NCI-H1092 treated with DMSO at 0.1 percent for 48 hours (cell line): ENCODE measurements at places on chromosomes 4 and X.

GRCh38 chr4:111836601-111837000, 308.7 kb upstream of the FAM241A start:
- DNase-seq = no peak

GRCh38 chrX:44431194-44431593, 87.7 kb upstream of the EFHC2 start:
- DNase-seq = no peak

GRCh38 chrX:140206657-140207056, 241.3 kb upstream of the CXorf66 start:
- DNase-seq = no peak

DNA sequence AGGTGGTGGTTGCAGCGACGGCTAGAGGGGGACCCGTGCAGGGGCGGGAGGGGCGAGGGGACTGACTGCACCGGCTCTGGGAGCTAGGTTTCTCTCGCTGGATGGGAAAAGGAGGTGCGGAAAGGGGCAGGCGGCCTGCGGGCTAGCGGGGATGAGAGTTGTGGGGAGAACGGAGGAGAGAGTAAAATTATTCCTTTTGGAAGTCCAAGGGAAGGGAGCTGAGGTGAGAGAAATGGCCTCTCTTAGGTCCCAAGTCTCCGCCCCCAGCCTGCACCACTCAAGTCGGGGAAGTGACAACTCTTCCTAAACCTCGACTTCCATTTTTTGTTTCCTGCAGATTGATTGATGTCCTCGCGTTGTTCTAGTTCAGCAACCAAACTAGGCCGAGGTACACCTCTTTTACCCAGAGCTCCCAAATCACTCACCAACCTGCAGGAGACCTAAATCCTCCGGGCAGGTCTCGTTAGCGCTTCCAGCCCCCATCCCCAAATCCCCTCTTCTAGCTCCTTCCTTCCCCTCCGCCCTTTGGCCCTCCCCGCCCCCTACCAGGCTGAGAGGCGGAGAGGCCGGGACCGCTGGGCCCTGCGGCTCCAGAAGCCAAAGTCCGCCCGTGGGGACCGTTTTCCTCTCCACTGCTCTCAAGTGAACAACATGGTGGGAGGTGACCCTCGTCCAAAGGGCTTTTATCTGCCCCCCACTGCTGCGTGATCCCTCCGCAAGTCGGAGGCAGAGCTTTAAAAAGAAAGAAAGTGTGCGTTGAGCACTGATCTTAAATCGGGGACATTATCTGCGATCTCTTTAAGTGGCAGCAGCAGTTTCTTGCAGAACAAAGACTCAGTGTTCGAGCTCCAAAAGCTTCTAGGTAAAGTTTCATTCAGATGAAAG, 7.3 kb downstream of the PITX2 start:
- no peak for DNase-seq

DNA sequence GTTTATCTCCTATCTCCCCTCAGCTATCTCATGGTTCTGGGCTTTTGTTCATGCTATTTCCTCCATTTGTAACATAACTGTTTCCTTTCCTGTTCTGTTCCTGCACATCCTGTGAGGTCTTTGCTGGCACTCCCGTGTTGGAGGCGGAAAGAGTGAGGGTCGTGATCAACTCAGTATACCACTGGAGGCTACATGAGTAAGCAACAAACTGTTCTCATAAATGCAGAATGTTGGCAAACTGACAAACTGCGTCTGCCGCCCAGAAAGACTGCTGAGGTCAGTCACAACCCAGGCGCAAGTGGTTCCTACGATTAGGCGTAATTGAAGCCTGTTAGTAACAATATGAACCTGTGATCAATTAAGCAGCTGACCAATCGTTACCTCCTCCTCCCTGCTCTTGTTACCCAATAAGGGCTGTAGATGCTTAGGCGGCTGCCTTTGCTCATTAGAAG, 48.8 kb downstream of the C4orf33 start:
- no peak for DNase-seq

GRCh38 chrX:122868631-122869030, 315.4 kb upstream of the GRIA3 start:
- no peak for DNase-seq

- DNase-seq = no peak
These were observed 465.5 kb upstream of the HS3ST1 start for GRCh38 chr4:11894221-11894620.

DNA sequence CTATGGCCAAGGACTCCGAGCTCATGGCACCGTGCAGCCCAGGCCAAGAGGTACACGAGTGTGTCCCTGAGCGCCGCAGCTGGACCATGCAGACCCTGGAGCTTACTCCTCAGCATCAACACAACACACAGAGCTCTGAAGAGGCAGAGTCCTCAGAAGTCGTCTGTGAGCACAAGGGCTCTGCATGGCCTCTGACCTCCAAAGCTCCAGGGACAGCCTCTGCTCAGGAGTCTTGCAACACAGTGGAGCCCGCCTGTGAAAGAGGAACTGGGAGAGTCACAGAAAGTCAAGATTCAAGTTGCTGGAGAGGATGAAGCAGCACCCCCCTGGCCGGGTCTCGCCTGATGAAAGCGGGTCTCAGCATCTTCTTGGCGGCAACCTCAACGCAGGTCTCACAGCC, 2.9 kb downstream of the LRPAP1 start:
- no peak for DNase-seq

DNA sequence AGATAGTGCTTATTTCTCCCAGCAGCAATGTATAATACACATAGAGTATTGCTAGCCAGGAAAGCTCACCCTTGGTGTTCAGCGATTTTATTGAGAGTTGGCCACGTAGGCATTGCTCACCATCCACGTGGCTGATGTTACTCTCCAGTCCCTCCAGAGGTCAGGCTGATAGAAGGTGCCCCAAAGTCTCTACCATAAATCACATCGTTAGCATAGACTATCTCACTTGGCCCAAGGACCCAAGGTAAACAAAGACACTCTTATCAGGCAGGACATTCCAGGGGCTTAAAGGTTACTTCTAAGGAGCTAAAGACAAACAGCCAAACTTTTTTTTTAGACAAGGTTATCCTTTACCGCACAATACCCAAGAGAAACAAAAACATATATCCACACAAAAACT, 30.3 kb upstream of the RGN start:
- no peak for DNase-seq

- no peak for DNase-seq
These were observed at the start of gene HEPH for GRCh38 chrX:66163849-66164411. Gene HEPH (plus strand): TSS chrX:66164247. CDS start chrX:66170571, 6,324 bp downstream.

DNA sequence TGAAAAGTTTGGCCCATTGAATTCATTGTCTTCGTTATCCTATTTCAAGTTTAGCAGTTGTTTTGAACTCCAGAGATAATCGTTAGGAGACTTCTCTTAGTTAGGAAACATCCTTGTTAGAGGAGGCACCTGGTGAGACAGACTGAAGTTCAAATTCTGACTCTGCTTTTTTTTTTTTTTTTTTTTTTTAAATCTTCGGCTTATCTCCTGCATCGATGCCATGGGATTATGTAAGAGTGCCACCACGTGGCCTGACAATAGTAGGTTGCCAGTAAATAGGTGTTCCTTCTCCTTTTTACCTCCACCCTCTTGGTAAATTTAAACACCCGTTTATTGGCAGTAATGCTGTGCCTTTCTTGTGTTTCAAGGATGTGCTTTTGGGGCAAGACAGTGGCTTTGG, 149.3 kb downstream of the SOWAHB start:
- peak; percentile 8 for DNase-seq

DNA sequence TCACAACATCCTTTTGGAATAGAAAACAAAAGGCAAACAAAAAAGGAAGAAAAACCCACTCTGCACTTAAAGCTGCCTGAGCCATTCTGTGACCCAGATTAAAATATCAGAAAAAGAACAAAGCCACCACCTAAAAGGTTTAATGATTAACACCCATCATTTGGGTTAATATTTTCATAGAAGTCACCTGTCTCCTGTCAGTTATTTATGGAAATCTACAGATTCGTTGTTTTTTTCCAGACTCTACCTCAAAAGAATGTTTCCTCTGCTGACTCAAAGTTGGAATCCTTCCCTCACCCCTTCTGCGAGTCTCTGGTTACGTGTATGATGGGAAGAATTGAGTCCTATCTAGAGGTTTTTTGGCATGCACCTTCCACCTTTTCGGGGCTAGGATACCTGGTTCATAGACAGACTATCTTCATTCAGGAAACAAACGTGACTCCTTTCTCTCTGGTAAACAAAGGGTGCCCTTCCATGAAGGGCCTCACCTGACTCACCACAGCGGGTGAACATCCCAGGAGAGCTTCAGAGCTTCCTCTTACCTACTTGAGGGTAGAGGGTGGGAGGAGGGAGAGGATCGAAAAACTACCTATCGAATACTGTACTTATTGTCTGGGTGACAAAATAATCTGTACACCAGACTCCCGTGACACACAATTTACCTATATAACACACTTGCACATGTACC, 19.6 kb upstream of the CA5B start:
- no peak for DNase-seq

GRCh38 chr4:151259752-151260151, 17.2 kb upstream of the PRSS48 start:
- no peak for DNase-seq

DNA sequence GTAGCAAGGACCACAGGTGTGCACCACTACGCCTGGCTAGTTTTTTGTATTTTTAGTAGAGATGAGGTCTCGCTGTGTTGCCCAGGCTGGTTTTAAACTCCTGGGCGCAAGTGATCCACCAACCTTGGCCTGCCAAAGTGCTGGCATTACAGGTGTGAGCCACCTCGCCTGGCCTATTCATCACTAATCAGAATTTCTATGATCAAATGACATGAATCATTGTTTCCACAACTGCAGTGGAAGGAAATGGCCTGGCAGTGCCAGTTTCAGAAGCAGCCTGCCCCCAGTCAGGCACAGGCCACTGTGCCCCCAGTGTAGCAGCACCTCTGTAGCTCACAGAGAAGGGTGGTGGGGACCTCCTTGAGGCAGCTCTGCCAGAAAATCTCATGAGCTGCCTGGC, 66.0 kb upstream of the MSANTD1 start:
- no peak for DNase-seq

DNA sequence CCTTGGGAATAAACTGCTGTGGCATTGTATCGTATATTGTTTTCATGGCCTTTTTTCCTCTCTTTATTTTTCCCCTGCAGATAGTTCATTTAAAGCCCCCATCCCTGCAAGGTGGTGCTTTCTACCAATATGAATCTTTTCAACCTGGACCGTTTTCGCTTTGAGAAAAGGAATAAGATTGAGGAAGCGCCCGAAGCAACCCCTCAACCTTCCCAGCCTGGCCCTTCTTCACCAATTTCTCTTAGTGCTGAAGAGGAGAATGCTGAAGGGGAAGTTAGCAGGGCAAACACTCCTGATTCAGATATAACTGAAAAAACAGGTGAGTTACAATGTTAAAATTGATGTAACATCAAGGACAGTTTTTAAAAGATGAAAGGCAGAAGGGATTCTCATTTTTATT, 601 bp downstream of the SMARCAD1 start:
- DNase-seq = no peak

DNA sequence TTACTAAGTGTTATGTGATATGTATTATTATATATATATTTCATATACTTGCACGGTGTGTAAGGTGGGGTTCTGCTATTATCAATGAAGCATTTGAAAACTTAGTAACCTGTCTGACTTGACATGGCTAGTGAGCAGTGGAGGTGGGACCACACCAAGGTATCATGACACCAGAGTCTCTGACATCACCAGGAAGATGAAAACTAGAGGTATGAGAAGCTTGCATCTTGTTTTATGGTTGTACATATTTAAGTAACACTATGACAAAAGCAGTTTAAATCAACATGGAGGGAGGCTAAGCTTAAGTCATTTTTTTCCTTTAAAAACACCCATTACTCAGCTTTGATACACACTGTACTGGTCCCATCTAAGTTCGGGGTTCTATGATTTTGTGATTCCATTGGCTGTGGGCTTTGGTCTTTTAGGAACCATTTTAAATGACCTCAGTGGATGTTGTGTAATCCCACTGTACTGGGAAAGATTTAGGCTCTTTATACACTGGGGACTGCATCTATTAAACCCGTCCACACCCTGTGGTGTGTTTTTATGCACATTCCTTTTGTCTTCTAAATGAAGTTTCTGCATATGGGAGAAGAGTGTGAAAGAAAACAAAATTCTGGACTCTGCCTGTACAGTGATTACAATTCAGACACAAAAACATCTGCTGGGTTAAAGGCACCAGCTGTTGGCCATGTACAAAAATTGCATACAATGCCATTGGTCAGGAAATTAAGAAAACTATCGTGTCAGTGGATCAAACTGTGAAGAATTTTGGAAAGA, 570.6 kb downstream of the SPRY1 start:
- DNase-seq = no peak

DNA sequence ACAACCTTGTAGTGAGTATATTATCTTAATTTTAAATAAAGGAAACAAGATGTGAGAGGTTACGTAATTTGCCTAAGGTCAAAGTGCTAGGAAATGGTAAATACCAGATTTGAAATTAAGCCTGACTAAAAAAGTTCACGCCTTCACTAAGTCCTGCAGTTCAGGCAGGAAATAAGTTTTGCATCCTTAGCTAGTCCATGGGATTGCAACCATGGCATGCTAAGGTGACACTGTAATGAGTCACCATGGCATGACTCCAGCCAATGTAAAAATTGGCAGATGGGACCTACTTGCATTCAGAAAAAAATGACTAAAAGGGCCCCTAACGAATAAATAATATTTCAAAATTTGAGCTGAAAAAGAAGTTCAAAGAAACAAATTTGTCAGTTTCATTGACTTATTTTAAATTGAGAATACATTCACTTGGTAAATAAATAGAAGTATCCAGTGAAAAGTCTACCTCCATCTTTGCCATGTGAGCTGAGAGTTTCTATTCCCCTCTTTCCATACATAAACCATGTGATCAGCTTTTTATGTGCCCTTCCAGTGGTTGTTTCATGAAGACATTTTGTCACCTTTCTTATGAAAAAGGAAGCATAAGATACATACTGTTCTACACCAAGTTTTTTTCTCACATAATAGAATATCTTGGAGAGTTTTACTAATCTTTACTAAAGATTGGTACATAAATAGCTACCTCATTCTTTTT, 72.4 kb downstream of the ANKRD50 start:
- no peak for DNase-seq

DNA sequence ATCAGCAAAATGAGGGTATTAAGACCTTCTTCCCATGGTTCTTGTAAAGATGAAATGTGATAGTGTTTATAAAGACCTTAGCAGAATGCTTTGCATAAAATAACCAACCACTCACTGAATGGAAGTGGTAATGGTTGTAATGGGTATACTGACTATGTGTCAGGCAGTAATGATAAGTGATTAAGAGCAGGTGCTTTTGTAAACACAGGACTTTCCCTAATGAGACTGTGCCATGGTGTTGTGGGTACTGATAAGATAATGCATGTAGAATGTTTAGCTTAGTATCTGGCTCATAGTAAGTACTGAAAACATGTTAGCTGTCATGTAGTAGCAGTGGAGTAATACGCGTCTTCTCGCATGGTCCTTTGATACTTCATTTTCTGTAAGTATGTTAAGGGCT, 6.9 kb downstream of the LSM6 start:
- no peak for DNase-seq

GRCh38 chrX:45852884-45853283, 652.2 kb upstream of the DIPK2B start:
- DNase-seq = no peak

DNA sequence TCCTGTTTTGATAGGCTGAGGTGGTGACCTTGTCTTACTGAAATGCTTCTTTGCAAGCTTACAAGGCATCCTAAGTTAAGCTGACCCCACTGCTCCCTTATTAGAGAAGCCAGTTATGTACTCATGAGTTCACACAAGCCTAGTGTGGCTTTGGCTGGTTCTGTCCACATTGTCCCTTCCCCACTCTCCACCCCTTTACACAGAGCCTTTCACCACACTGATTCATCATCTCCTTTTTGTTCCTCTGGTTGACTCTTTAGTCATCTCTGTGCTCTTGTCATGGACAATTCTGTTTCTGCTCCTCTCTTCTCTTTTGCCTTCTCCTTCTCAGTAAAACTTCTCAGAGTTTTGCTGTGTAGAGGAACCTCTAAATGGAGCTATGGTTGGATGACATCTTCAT, 4.9 kb downstream of the CHRNA9 start:
- DNase-seq = no peak
